AG09309 (cell line): ENCODE measurements at places on chromosomes 2 and 18.

- DNase-seq, result no peak
Measured at GRCh38 chr2:112996635-112997034, 8.6 kb upstream of the IL36A start.

- DNase-seq, result no peak
Measured at GRCh38 chr2:2456721-2457120, 125.6 kb upstream of the MYT1L start.

- DNase-seq, result no peak
Measured at GRCh38 chr2:25347205-25347815, 5.6 kb upstream of the DNMT3A start.

DNA sequence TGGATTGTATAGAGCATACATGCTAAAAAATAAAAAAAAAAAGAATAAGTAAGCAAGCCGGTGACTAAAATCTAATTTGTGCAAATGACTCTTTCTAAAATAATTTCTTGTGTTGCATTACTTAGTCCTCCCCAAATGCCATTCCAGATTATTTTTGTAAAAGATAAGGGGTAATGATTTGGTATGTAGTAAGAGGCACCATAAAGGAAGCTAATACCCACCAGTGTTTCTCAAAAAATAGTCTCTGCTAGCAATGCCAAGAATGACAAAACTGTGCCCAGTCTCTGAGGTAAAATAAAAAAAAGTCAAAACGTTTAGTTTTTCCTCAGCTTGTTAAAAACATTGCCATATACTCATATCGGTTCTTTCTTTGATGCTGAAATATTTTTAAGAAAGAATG, 2.7 kb downstream of the METTL5 start:
- no peak for DNase-seq

DNA sequence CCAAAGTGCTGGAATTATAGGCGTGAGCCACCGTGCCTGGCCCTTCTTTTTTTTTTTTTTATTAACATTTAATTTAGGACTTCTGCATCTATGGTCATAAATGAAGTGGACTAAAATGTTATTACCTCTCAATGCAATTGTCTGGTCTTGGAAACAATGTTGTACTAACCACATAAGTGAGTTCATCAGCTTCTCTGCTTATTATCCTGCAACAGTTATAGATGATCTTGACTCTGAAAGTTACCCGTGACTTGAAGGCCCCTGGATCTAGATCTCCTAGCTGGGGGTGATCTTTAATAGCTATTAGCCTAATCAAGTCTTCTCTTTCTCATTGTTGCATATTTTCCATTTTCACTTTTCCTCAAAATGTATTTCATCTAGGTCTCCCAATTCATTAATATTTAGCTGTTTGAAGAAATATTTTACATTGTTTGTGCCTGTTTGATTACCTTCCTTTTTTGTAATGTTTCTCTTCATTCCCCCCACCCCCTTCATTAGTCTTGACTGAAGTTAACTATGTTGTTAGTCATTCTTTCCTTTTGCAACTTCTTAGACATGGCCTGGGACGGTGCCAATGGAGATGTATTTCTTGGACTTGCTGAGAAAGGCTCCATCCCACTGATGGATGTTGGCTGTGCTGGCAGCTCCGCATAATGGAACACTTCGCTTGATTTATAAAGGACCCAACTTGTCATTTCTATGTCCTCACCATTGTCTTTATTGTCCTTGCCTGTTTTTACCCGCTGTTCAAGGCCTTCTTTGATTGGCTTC, 141.6 kb upstream of the RIOK3 start:
- peak; percentile 75 for DNase-seq

DNA sequence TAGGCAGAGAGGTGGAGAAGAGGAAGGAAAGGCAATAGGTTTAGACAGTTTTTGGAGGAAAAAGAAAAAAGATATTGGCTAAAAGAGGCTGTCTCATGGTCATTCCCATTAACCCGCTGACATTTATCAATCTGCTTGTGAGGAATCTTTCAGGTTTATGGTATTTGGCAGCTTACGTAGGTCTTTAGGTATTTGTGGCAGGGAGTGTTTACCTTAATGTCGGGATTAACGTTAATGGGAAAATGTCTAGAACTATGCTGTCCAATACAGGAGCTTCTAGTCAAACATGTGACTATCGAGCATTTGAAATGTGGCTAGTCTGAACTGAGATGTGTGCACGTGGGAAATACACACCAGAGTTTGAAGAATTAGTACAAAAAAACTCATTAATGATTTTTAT, 144.2 kb downstream of the BABAM2 start:
- no peak for DNase-seq

- DNase-seq, result no peak
Measured at GRCh38 chr2:100887713-100888495, 68.0 kb downstream of the NPAS2 start.

DNA sequence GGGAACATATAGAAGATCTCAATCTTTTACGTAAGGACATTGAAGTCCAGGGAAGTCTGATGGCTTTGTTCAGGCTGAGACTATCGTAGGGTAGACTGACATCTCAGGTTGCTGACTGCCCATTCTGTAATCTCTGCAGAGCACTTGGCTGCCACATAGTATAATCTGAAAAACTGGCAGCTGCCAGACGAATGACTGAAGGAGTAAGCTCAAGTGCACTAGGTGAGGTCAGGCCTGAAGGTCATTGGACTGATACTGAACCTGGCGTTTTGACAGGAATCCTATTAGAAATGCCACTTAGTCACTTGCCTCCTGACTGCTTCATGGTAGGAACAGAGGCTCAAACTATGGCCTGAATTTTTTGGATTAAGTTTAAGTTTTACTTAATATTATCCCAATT, 23.5 kb downstream of the GPD2 start:
- no peak for DNase-seq

DNA sequence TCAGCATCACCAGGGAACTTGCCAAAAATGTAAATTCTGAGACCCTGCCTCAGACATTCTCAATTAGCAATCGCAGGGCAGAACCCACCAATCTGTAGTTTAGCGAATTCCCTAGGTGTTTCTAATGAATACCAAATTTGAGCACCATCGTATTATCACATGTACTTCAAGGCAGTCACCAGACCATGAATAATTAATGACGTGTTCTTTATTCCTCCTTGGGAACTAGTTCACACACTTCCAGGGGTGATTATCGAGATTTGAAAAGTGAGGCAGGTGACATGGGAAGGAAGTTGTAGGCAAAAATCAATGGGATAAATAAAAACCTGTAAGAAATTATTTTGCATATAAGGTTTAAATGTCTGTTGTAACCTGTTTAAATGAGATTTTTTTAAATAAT, 102.5 kb upstream of the CRIM1 start:
- DNase-seq, result no peak

DNA sequence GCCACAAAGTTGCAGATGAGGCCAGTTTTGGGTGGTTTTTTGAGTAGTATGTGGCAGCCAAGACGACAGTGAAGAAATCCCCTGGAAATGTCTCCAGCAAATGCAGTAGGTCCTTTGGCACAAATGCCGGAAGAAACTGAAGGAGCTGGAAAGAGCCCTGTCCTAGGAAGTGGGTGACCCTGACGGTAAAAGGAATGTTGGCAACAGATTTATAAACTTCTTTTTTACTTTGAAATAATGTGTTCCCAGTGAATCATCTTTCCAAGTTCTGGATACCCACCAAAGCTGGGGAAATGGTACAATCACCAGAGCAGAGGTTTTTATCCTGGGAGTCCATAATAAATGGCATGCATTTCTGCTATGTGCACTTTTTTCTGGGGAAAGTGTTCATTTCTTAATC, 112.9 kb downstream of the CSRNP3 start:
- no peak for DNase-seq

GRCh38 chr2:10022966-10023662, 20.2 kb upstream of the KLF11 start:
- no peak for DNase-seq

- no peak for DNase-seq
Measured at GRCh38 chr2:168490015-168490874, 34.2 kb downstream of the CERS6 start.

- DNase-seq, result no peak
Measured at GRCh38 chr2:794554-795241, 117.5 kb upstream of the TMEM18 start.

- DNase-seq, result no peak
Measured at GRCh38 chr2:239548451-239548871, 147.6 kb upstream of the HDAC4 start.

- DNase-seq, result no peak
Measured at GRCh38 chr2:218962859-218963492, 3.5 kb downstream of the CDK5R2 start.

- no peak for DNase-seq
Measured at GRCh38 chr2:2050446-2050845, 280.6 kb downstream of the MYT1L start.

DNA sequence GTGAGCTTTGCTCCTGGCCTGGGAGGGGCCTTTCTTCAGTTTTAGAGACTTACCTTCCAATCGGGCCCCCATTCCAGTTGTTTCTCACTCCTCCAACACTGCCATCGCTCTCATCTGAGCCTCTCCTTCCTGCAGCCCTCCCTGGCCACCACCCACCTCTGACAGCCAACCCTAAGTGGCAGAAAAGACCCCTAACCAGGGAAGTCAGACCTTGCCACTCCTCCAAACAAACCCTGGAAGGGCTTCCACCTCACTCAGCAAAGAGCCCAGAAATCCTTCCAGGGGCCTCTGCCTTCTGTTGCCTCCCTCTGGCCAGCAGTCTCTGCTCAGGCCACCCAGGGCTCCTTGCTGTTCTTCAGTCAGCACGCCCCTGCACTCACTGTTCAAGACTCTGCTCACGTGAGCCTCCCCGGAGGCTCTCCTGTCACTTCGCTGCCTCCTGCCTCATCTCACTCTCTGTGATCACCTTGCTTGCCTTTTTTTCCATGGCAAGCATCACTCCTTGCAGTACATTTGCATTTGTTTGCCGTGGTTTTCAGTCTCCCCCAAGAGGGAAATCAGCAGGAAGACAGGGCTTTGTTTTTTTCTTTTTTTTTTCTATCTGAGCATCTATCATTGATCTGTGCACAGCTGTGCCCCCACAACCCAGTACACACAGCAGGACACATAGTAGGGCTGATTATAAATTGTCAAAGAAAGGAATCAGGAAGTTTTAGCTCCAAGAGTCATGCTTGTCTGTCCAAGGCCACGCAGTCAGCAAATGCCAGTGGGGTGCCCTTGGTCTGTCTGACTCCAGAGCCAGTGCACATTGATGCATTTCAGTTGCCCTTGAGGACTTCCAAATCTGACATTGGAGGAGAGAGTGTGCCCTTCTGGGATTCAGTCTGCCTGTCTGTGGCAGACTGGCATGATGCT, 83.9 kb downstream of the INHBB start:
- no peak for DNase-seq

DNA sequence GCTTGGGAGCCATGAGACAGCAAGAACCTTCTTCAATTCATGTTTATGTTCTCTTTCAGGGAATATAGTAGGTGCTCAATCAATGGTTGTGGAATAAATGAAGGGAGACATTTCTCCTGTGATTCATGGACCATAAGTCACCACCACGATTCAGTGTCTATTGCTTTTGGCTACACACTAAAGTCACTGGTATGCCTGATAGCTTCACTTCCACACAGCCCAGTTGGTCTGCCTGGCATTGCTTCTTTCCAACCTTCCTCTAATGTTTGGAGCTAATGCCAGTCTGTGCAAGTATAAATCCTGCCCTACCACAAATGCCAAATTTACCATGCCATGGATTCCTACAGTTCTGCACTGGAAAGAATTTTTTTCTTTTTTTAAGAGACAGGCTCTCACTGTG, 1.3 kb upstream of the CXCR1 start:
- DNase-seq, result no peak

GRCh38 chr2:7007846-7008741, 90.9 kb downstream of the RNF144A start:
- DNase-seq, result no peak

DNA sequence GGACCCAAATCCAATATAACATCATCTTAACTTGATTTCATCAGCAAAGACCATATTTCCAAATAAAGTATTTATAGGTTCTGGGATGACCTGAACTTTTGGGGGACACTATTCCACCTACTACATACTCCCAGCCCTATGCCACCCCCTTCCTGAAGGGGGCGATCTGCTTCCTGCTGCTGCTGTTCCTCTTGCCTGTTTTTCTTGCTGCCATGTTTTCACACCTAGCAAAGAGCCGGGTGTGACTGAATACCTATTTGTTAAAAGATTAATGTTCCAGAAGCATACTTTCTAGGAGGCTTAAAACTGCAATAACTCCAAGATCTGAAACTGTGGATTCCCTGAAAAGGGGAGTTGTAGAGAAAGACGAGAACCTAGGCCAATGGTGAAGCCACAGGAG, 89.7 kb downstream of the ICOS start:
- DNase-seq, result no peak

DNA sequence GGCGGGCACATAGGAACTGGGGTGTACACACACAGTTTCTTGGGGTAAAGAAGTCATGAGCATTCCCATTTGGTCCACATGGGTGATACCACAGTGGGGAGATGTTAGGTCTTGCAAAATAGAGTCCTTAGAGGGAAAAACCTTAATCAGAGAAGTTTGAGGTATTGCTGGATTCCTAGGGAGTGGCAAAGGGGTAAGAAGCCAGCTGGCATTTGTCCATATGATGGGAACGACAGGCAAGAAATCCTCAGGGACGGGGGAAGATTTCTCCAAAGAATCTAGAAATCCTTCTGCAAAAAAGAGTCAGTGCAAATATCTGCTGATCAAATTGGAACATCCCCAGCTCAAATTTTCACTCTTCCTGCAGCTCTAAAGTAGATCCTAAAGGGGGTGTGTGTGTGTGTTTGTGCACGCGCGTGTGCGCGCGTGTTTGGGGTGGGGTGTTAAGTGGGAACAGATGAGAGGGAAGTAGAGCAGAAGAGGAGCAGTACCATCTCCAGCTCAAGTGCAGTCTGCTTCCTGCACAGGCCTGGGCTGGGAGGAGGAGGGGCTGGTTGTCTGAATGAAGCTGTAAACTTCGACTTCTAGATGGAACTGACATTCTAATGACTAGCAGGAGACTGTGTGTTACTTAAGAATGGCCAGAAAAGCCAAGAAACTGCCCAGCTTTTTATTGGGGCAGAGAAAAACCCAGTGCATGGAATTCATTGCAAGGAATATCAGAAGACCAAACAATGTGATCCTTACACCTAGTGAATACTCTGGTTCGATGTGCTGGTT, 168.0 kb downstream of the SPP2 start:
- DNase-seq, result no peak

- DNase-seq, result no peak
Measured at GRCh38 chr2:13009027-13009642, 292.4 kb downstream of the TRIB2 start.

DNA sequence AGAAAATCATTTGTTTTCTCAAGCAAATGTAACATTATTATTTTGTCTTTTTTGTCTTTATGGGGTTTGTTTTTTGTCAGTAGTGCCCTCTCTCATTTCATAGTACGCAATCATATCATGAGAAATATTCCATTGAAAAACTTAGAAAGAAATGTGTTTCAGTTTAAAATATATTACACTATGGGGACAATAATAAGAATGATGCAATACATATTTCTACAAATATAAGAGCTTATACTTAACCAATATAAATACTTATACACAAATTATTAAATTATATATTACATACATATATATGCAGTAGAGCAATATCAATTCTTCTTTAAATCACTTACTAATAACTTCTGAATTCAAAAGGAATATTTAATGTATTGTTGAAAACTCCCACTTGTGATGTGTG, 13.7 kb downstream of the LRRTM4 start:
- DNase-seq, result no peak
